Left lobe of liver (tissue), 2 donors: ENCODE measurements at places on chromosomes 7 and 10.

DNA sequence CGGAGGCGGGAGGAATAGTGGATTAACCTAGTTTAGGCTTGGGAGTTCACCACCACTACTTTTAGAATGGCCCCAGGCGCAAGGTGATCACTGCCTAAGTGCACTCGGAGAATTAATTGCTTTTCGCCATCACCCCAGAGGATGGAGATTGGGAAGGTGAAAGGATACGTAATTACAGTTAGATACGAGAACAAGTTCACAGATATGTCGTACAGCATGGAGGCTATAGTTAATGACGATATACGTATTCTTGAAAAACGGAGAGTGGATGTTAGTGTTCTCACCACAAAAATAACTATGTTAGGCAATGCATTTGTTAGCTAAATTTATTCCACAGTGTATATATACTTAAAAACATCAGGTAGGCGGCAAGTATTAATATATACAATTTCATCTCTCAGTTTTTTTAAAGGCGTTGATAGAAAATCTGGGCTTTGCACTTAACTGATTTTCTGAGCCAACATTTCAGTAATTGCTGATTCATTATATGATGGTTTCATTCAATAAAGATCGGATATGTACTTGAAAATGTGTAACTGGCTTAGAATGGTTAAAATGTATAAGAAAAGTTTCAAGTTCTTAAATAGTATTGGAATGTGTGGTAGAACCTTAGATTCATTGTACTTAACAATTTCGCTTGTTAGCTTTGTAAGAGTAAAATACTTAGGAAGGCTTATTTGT lies 683 bp downstream of the CDC123 start:
- DNase-seq, result no peak

GRCh38 chr7:133941496-133941895 lies 185.6 kb upstream of the LRGUK start:
- no peak for DNase-seq

- DNase-seq, result no peak
Measured at GRCh38 chr10:73916761-73917470, 6.0 kb downstream of the PLAU start.

GRCh38 chr10:24262929-24263590 lies 54.1 kb downstream of the KIAA1217 start:
- DNase-seq, result no peak

DNA sequence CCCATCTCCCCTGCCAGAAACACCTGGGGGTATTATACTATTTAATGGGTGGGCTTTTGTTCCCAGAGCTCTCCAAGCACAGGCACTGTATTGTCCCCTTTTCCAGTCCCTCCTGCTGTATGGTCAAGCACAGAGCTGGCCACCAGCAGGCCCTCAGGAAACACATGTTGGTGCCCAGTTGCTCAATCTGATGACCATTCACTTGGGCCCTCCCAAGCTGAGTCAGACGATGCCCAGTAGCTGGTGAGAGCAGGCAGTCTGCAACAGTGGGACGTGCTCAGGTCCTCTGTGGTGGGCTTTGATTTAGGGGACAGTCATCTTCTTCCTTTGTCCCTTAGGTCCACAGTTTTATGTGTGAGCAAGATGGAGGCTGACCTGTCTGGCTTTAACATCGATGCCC lies 11.8 kb downstream of the SFXN2 start:
- no peak for DNase-seq

DNA sequence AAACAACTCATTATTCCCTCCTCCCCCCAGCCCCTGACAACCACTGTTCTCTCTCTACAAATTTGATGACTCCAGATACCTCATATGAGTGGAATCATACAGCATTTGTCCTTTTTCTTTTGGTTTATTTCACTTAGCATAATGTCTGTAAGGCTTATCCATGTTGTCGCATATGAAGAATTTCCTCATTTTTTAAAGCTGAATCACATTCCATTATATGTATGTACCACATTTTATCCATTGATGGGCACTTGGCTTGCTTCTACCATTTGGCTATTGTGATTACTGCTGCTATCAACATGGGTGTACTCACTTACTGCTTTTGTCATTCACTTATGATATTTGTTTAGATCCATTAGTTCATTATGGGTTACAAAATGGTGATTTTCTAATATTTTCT lies 112.8 kb downstream of the BUB3 start:
- no peak for DNase-seq

- DNase-seq, result peak; percentile 75
Measured at GRCh38 chr10:71569775-71570588, 149.6 kb downstream of the C10orf105 start.

GRCh38 chr10:58264780-58265179 lies 2.9 kb downstream of the IPMK start:
- no peak for DNase-seq

DNA sequence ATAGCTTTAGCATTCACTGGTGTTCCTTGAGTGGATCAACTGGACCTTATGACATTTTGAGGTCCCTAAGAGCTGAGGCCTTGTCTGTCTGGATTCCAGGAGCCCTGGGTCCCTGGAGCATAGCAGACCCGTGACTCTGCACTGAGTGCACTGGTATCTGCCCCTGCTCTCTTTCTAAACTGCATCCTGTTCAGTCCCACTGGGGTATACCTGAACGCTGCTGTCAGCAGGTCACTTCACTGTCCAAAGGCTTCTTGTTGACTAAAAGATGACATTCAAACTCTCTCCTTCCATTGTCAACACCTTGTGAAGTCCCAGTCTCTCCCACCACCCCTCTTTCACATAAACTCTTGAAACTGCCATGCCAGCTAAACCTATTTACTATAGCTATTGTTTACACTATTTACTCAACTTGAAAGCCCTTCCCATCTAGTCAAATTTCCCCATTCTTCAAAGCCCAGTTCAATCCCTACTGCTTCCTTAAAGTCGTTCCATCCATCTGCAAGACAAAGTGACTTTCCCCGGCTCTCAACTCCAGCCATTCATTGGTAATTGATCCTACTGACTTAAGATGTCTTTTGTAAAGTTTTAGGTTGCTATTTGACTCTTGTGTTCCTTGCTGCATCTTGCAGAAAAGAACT lies 523.3 kb downstream of the KCNMA1 start:
- DNase-seq, result no peak

DNA sequence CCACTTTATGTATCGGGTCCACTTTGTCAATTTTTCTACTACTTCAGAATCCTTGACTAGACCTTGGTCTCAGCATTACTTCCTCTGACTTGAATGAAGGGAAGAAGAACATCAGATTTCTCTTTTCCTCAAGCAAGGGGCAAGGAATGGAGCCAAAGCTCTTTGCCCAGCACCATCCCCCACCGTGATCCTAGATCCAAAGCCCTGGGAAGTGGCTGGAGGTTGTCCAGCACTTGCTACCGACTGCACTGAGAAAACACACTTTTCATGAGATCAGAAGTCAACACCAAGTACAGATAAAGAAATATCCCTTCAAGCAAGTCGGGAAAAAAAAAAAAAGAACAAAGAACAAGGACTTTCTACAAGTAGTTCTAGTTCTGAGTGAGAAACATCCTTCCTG lies 102.1 kb upstream of the DDC start:
- DNase-seq, result peak; percentile 77

GRCh38 chr10:97640868-97641811 lies 669 bp downstream of the PI4K2A start:
- no peak for DNase-seq

DNA sequence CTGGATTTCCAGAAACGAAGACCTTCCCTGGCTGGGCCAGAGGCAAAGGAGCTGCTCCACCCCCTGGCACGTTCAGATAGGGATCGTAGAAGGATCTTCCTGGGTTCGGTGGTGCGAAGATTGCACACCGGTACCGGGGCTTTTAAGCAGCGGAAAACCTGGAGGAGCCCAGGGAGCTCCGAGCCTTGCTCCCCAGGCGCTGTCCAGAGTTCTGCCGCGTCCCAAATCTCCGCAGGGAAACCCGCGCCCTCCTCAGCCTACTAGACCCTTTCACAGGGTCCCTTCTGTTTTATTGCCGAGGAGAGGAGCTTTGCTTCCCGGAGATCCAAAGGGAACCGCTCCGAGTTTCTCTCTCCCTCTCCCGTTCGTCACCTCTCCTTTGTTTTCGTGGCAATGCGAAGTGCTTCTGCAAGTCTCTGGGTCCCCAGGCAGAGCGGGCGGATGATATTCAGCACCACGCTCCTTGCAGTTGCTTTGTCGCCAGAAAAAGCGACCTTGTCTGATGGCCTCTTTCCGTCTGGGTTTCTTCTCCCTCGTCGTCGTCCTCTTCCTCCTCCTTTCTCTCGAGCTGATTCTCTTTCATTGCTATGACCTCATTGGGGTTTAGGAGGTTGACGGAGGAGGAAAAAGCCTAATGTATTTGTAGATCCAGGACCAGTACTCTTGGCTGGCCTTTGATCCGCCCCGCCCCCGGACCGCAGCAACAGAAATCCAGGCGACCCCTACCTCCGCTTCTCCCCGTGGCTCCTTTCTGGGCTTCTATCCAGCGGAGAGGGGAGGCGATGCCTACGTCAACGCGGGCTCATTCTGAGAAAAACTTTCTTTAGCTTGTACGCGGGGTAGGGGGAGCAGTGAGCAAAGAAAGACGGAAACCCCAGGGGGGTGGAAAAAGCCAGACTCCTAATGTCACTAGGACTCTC lies at the start of gene TMEM196:
TSS of gene TMEM196 (minus strand) at position 777 of the 920 bp plus-strand sequence. CDS start 921 bp downstream, outside the sequence.
- no peak for DNase-seq

DNA sequence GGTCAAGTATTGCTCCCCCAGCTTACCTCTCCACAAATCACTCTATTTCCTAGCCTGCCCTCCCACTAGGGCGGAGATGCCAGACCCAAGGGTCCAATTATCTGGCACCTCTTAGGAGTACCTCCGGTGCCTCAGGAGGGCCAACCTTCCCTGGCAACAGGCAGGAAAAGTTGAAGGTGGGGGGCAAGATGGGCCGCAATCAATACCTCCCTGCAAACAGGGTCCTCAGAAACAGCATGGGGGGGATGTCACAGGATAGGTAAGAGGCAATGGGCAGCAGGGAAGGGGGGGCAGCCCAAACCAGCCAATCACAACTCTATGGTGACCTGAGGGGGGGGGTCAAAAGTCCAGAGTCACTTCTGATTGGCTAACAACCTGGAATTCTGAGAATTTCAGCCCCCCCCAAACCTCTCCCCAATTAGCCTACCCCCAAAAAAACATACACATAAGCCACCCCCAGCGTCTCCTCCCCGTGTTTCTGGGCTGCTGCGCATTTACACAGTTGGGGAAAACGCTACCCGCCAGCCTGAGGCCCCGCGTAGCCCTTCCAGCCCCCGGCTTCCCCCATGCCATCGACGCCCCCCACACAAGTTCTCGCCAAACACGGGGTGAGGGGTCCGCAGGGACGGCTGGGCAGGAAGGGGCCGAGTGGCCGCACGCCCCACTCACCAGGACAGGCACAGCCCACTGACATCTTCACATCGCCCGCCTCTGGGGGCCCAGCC lies 589 bp downstream of the LDB1 start:
- DNase-seq, result peak; percentile 65

DNA sequence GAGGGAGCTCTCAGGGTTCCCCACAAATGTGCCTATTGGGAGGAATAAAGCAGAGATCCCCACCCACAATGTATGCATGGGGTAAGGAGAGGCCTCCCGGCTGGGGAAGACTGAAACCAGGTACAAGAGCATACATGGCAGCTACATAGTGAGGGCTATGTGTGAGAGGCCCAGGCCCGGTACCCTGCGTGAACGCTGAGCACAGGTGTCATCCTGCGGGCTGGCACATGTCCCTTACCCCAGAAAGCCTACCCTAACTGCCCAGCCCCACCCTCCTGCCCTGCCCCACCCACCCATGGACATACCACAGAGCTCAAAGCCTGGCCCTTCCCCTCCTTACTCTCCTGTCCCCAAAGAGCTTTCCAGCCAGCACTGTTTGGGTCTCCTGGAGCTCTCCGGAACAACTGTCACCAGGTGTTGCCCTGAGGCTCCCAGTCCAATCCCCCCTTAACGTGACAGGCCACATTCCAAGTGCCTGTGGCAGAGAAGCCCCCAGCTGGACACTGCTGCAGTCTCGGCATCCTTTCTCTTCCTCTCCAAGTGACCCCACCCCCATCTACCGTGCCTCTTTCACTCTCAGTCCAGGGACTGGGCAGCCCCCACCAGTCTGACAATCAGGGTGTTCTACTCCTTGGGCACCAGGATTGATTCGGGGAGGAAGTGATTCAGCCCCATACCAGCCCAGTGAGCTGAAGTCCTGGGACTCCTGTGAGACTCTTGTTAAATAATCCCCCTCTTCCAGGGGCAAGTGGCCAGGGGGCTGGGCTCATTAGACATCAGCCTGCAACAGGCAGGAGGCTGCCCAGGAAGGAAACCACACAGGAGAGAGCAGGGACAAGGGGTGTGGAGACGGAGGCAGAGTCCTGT lies 19.6 kb downstream of the GRID1 start:
- DNase-seq, result no peak

GRCh38 chr7:44650772-44651171 lies 44.3 kb downstream of the OGDH start:
- no peak for DNase-seq

DNA sequence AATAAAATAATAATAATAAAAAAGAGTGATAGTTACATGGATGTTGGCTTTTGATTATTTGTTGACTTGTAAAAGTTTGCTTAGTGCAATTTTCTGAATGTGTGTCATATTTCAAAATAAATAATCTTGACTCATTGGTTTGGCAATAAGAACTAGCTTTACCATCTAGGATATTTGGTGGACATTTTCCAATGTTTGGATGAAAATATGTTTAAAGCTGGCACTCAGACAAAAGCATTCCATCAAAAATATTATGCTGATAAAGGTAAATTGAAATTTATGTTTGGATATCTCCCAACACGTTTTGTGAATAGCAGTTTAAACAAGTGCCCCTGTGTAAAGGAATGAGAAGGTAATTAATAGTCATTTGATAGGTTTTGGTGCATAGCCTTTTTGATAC lies 62.5 kb upstream of the KCNMA1 start:
- DNase-seq, result no peak
